NT2/D1 (cell line): ENCODE measurements at places on chromosomes 4 and X.

DNA sequence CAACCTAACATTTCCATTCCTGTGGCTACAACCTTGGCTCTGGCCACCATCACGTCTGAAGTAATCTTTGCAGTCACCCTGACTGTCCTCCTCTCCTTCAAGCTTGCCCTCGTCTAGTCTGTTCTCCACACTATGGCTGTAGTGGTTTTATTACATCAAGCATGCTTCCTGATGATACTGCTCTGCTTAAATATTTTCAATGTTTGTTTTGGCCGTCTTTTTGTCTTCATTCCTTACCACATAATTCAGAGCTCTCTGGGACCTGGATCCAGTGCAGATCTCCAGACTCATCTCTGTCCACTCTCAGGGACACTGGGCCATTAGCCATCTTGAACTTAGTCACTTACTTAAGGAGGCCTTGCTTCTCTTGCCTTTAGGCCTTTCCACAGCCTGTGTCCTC is 27.7 kb upstream of the FREM3 start:
- no peak for DNase-seq

- no peak for DNase-seq
Observed at GRCh38 chr4:90209922-90210321, 82.7 kb downstream of the CCSER1 start.

GRCh38 chr4:121183361-121183760 is 19.2 kb upstream of the TNIP3 start:
- no peak for DNase-seq

DNA sequence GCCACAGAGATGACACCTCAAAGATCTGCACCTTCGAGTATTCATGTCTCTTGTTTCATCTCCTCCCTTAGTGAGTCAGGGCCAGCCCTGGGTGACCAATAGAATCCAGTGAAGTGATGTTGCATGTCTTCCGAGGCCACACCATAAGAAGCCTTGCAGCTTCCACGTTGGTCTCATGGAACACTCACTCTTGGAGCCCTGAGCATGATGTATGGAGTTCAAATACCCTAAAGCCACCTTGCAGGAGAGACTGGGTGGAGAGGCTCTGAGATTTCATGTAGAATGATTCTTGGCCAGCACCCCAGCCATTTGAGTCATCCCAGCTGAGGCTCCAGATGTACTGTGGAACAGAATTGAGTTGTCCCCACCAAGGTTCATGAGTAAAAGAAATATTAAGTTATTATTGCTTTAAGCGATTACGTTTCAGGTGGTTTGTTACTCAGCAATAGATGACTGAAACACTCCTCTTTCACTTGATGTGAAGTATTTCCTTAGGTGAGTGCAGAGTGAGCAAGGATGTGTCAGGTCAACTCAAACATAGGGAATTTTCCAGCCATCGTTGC is 5.0 kb upstream of the RP2 start:
- no peak for DNase-seq

DNA sequence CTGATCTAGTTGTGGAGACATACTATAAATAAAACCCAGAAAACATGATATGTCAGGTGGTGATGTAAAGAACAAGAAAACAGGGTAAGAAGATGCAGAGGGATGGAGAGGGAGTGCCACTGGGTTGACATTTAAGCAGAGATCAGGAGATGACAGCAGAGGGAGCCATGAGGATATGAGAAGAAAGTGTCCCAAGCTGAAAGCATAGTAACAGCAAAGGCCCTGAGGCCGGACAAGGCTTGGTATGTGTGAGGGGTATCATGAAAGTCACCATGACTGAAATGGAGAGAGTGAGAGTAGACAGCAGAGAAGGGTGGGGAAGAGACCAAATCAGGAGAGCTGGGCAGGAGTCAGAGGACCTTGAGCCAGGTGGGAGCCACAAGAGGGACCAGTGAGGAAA is 3.4 kb downstream of the GPKOW start:
- DNase-seq: no peak
